ENCODE measurements at places on chromosomes 3 and 15. TPM values are rescaled to one million over a fixed set of nuclear protein-coding genes. Genes with fewer than 3 reads are reported as not detected.

DNA sequence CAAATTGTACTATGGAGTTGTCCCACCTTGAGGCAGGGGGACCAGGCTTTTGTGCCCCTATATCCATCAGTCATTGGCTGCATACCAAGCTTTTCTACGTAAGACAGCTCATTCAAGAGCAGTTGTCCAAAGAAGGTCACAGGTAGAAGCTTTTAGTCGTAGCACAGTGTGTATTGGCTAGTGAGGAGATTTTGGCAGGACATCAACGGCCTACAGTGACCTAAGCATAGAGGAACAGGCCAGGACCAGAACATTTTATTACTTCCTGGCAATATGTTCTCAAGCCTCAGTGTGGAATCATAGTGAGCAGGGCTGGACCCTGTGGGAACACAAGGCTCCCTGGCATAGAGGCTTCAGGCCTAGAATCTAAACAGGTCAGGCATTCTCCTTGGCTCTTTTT is 105.4 kb upstream of the ANKRD28 start:
- peak; percentile 3 for DNase-seq

GRCh38 chr3:175118382-175118941 is 259.3 kb downstream of the NAALADL2 start:
- DNase-seq = no peak

- no peak for DNase-seq
Measured at GRCh38 chr15:63626955-63627354, 29.8 kb downstream of the FBXL22 start.

DNA sequence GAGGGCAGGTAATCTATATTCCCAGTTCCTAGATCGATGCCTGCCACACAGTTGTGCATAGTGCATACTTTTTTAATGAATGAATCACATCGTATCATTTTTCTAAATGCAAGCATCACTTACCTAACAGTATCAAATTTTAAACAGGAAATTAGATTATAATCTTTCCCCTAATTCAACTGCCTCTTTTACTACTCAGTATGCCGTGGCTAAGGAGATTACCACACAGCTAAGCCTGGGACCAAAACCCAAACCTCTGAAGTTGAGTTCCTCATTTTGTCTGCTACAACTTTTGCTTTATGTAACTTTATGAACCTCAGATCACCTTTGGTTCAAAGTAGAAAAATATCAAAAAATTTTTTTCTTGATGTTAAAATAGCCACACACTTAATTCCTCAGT is 53.2 kb upstream of the FNDC3B start:
- DNase-seq = no peak

- DNase-seq = peak; percentile 81
Measured at GRCh38 chr3:41148478-41148877, 50.8 kb upstream of the CTNNB1 start.

- DNase-seq = no peak
Measured at GRCh38 chr3:197350446-197350845, 52.0 kb upstream of the DLG1 start.

- no peak for DNase-seq
Measured at GRCh38 chr15:95267481-95267880, 1036.1 kb downstream of the MCTP2 start.

DNA sequence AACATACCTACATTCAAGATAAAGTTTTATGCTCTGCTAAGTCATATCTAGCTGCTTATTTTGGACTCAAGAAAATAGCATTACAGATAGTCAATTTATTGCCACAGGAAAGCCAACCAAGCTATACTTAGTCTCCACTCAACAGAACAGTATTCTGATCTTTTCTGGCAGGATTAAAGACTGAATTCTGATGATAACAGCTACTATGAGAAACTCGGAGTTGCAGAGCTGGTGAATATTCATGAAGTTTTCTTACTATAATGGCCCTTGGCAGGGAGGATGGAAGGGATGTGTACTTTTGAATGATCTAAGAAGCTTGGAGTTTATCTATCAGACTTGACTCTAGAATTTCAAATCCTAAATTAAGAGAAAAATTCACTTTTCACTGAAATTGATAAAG is 237.7 kb downstream of the CTNNB1 start:
- DNase-seq = no peak

DNA sequence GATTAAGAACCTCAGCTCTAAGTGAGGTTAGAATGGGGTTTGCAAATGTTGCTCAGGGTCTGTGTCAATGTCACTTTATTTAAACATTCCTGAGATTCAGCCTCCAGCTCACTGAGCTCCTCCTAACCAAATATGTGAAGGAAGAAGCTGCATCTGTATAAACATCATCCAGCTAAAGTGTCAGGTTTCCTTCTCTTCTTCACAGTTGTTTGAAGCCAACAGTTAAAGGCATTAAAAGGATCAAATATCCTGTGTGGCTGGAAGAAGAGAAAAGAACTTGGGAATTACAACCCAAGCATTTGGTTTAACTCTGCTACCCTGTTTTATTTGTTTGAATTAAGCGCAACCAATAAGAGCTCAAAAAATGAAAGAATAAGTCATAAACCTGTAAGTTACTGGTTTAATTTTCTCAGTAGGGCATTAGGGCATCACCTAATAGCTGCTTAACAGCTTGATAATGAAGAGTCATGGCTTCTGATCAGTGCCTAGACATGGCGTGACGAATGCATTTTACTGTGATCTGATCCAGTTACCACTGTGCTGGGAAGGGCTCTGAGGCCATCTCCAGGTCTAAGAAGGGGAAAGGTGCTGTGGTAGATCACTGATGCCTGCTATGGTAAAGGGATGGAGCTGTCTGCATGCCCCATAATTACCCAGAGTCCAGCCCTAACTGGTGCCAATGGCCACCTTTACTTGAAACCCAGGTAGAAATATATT is 165.7 kb upstream of the TSC22D2 start:
- peak; percentile 82 for DNase-seq

DNA sequence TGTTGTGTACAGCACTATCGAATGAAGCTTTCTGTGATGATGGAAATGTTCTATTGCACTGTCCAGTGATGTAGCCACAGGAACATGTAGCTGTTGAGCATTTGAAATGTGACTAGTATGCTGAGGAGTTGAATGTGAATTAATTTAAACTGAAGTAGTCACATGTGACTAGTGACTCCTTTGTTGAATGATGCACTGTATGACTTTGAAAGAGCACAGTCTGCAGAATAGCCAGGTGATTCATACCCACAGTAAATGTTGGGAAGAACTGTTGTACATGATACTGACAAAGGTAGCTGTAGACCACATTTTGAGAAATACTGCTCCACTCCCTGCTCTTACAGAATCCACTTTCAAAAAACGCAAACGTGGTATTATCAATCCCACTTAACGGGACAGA is 34.0 kb upstream of the ACTL6A start:
- no peak for DNase-seq

DNA sequence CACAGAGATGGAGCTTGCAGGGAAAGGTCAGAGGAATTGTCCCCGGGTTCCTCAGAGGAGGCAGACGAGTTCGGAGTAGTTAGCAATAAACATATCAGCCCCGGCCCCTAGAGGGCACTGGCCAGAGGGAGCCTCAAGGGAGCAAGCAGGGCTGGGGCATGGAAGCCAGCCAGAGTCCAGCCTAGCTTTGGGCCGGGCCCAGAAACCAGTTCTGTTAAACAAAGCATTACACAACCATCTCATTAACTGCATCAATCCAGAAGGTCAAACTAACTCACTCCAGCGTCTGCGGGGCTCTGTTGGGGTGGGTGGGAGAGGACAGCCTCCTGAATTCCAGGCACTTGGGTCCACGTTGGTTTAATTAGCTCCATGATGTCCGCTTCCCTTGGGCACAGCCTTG is 41.0 kb upstream of the IREB2 start:
- no peak for DNase-seq

The LOXL1 gene
- 92.2 TPM for polyA plus RNA-seq

The GPR62 gene
- polyA plus RNA-seq = 0.77 TPM

The CCDC191 gene
- 24.3 TPM for polyA plus RNA-seq

The TEX55 gene
- not detected for polyA plus RNA-seq

All from renal pelvis (tissue), 12 donors.